ENCODE measurements at places on chromosomes 1 and 21. TPM values are rescaled to one million over a fixed set of nuclear protein-coding genes. Genes with fewer than 3 reads are reported as not detected.

Gene PTPN14
- 35.0 TPM for total RNA-seq

DNA sequence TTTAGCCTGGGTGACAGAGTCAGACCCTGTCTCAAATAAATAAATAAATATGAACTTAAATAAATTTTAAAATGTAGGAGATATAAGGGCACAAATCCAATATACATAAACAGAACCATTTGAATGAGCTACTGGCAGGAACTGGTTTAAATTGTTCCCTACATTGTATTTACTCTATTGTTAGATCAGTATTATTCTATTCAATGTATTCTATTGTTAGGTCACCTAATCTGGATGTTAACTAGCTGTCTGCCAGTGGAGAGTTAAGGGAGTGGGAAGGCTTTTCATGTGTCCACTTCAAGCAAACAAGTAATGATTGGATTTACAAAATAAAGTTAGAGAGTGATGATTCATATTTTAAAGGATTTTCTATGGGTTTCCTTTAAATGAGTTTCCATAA lies 4.9 kb upstream of the FBXO28 start:
- H3K4me1 ChIP-seq = peaks cover 5% of the 10 kb centered on the region
- no peak for DNase-seq
- no peaks in the 10 kb centered on the region for H3K36me3 ChIP-seq
- H3K27ac ChIP-seq = no peak overlapping the region

GRCh38 chr1:235421751-235422150 lies 54.5 kb downstream of the TBCE start:
- H3K4me1 ChIP-seq = peaks cover 7% of the 10 kb centered on the region
- no peaks in the 10 kb centered on the region for H3K36me3 ChIP-seq
- DNase-seq = no peak
- H3K4me3 ChIP-seq = no peak overlapping the region
- H3K27me3 ChIP-seq = no peaks in the 10 kb centered on the region

DNA sequence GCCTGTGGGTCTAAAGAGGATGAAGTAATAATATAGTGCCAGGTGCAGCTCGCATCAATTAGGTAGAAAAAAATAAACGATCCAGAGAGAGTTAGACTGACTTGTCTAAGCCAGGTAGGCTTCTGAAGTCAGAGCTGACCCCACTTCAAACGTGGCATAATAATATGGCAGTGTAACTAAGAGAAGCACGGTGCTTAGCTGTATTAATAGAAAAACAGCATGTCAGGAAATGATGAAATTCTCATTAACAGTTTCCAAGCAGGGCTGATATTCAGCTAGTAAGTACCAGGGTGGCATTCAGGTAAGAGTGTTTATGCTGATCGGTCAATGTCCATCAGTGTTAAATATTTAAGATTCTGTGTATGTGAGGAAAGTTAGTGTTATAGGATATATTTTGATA lies 145.8 kb upstream of the SAMSN1 start:
- no peaks in the 10 kb centered on the region for H3K4me1 ChIP-seq
- no peaks in the 10 kb centered on the region for H3K27me3 ChIP-seq
- no peak overlapping the region for H3K4me3 ChIP-seq

All from sigmoid colon (tissue), 7 donors.